NCI-H2081 treated with DMSO at 0.1 percent for 48 hours (cell line): ENCODE measurements at places on chromosomes 6 and 20.

DNA sequence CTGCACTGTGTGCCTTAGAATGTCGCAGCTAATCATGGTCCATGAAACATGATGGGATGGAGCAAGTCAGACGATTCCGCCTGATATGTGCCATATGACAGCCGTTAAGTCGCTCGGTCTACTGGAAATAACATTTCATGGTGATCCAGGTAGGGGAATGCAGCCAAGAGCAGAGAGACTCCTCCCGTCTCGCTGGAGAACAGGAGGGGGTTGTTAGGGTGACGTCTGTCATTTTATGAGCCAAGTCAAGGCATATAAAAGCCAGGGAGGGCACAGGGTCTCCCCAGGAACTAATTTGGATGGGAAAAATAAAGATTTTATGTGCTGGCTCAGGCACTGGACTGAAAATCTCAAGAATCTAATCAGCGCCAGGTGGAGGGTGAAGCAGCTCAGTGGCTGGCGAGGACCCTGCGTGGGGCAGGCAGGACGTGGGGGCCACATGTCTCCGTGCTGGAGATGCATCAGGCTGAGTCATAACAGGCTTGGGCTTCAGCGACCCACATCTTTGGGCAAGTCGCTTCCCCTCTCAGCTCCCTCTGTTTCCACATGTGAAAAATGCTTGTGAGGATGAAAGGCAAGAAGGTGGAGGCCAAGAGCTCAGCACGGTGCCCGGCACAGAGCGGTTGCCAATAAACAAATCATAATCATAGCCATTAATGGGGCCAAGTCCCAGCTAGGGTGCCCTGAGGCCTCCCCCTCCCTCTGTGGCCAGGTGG lies 234.6 kb downstream of the ANKRD60 start:
- no peak for DNase-seq

DNA sequence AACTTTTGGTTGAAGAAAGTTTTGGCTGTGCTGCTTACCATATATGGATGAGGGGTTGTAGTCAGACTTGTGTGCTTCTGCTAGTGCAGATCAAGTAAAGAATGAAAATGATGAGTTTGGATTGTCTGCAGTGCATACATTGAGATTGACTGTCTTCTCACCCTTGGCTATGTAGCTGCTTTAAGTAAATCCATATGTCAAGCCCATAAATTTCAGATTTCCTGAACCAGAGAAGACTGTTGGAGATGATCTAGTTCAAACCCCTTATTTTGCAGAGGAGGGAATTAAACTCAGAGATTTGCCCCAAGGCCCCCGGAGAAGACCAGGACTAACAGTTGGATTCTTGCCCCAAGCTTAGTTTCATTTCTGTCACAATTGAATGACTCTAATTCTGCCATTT lies 67.2 kb downstream of the PKIB start:
- no peak for DNase-seq

GRCh38 chr6:81708113-81708699 lies 44.3 kb downstream of the TENT5A start:
- no peak for DNase-seq

GRCh38 chr6:121951123-121951522 lies 448.3 kb upstream of the HSF2 start:
- no peak for DNase-seq

GRCh38 chr6:72580281-72580940 lies 41.5 kb upstream of the KCNQ5 start:
- DNase-seq: peak; percentile 2

GRCh38 chr6:7684843-7685242 lies 41.1 kb upstream of the BMP6 start:
- peak; percentile 1 for DNase-seq

- no peak for DNase-seq
These were observed 203.5 kb downstream of the KCNQ5 start for GRCh38 chr6:72825315-72825911.

- no peak for DNase-seq
These were observed 2.6 kb downstream of the TRAF3IP2 start for GRCh38 chr6:111603040-111603439.

DNA sequence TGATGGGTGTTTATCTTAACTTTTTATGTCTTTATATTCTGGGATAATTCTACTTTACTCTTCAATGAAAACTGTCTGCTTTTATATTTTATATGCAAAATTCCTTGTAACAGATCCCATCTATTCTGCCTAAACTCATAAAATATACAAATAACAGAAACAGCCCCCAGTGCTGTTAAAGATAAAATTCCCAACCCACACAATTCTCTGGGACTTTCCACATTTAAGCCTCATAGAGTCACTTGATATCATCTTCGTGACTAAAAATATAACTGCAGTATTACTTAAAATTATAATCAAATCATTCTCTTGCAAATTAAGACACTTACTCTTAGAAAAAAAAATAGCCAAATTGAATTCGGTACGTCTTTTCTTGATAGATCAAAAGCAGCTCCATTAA lies 60.2 kb downstream of the INSM1 start:
- no peak for DNase-seq

DNA sequence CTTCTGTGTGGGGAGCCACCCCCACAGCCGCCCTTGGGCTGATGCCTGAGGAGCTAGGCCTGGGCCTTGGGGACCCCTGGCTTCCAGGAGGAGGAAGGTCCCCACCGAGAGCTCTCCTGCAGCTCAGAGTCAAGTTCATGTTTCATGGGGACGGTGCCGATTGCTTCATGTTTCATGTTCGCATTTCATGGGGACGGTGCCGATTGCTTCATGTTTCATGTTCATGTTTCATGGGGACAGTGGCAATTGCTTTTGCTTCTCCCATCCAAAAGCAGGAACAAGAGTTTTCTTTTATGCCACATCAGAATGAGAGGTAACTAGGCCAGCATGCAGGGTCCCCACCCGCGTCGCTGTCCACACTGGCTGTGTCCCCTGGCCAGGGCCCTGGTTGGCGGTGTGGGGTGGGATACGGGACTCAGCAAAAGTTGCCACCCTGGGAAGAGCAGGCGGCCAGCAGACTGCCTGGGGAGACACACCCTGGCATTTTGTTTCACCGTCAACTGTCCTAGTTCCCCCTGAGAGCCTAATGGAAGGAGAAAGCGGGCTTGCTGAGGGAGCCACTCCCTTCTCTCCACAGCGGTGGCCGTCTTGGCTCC lies 46.0 kb downstream of the DACT2 start:
- DNase-seq: no peak

DNA sequence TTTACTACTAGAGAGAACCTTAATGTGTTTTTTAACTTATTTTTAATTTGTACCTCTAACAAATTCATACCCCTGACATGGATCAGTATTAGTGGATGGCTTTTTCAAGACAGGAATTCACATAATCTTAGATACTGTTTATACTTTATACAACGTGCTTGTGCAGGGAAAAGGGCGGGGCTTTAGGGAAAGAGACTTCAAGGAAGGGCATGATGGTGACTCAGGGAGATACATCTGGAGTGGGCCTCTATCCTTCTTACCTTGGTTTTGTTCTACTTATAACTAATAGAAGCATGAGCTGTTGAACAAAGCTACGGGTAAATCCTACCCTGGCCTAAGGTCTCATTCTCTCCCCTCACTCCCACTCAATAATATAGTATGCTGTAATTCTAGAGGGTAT lies 160.8 kb downstream of the C6orf58 start:
- DNase-seq: no peak

GRCh38 chr6:71107911-71108420 lies 151.1 kb upstream of the B3GAT2 start:
- no peak for DNase-seq

DNA sequence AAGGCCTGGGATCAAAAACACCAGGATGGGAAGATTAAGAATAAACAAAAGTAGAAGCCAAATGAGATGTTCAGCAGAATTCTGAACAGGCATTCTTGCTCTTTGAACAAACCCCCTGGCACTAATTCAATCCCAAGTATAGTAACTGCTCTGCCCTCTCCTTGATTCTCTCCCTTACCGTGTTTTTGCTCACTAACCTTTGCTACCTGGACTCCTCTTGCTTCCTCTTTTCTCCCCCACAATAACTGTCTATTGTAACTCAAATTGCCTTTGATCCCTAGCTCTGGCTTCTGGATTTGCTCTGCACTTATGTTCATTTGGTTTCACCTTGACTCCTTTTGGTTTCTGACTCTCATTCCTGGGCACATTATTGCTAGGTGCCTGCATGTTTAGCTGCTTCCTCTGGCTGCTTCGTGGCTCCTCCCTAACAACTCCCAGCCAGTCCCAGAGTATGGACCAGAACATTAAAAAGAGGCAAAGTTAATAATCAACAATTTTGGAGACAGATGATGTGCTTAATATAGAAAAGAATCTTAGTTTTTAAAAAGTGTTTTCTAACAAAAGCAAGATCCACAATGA lies 65.4 kb upstream of the PHIP start:
- DNase-seq: no peak

- no peak for DNase-seq
These were observed 1.1 kb downstream of the HACE1 start for GRCh38 chr6:104858642-104859041.

DNA sequence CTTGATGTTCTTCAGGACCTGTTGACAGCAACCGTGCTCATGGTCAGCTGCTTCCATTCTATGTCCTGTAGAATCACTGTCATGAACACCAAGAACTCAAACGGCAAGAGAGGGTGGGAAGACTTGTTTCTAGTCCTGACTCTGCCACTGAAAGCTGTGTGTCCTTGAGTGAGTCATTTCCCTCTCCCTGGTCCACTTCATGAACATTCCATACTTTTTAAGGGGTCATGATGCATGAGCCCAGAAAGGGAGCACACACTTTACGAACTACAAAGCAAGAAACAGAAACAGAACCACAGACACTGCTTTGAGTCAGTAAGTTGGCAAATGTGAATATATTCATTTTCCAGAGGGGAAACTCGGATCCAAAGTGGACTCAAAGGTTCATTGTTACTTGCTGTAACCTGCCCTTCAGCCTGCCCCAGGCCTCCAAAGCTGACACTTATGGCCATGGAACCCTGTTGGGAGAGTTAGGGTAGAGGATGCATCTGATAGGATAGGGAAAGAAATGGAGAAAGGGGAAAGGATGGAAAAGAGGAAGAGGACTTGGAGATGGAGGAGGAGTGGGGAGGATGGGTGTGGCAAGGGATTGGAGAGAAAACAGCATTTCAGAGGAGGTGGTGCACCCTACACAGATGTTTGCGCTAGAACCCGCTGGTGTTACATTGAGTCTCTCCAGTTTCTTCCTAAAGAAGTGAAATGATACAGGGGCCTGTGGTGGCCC lies 129.8 kb downstream of the FOXO3 start:
- DNase-seq: no peak

DNA sequence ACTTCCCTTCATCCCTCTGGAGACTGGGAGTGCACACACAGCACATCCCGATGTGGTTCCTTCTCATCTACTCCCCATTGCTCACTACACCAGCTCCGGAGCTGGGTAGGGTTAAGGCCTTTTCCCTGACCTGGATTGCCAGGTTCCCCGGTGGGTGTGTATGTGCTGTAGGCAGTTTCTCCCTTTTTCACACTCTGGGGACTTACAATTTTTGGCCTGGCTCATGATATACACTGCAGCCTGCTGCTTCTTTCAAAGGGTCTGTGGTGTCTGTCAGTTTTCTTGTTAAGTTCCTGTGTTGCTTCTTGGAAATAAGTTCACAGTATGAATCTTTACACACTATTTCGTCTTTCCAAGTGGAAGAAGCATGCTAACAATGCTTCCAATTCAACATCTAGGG lies 405.5 kb downstream of the UTRN start:
- DNase-seq: no peak

DNA sequence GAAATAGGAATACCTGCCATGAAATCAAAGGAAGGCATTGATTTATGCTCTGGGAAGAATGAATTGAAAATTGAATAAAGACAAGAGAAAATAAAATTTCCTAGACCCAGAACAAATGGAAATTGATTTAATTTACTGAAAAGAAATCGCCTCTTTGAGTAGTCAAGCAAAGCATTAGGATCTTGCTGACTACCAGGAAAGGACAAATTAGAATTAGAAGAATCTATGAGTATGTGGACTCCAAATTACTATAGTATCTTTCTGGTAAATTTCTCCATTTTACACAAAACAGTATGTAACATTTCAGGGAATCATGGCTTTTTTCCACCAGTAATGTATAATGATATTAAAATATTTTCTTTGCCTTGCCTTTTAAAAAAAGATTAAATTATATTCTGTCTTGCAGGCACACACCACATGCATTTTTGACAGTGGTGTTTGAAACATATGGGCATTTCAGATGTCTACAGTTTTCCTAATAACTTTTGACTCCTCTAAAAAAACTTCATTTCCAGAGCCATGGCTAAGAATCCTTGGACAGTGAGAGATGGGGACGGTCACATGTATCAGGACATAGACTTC lies 768.7 kb upstream of the NRSN1 start:
- no peak for DNase-seq

- no peak for DNase-seq
These were observed 43.9 kb upstream of the CLIC5 start for GRCh38 chr6:46059608-46060007.

- no peak for DNase-seq
These were observed 183.5 kb downstream of the CDKAL1 start for GRCh38 chr6:20717743-20718142.

DNA sequence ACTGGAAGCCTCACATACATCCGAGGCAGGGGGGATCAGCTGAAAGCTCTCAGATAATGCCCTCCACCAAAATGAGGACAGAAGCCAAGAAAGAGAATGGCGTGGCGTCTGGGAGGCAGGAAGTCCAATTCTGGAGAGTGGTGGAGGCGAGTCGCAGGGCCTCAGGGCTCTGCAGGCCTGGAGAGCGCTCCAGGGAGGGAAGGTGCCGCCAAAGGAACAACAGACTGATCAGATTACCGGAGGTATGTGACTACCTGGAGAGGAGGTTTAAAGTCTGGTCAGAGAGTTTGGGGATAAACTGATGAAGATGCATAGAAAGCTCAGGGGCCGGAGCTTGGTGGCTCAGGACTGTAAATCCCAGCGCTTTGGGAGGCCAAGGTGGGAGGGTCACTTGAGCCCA lies 11.2 kb upstream of the IP6K3 start:
- DNase-seq: no peak

- DNase-seq: no peak
These were observed 8.8 kb upstream of the PIM1 start for GRCh38 chr6:37160922-37161778.

DNA sequence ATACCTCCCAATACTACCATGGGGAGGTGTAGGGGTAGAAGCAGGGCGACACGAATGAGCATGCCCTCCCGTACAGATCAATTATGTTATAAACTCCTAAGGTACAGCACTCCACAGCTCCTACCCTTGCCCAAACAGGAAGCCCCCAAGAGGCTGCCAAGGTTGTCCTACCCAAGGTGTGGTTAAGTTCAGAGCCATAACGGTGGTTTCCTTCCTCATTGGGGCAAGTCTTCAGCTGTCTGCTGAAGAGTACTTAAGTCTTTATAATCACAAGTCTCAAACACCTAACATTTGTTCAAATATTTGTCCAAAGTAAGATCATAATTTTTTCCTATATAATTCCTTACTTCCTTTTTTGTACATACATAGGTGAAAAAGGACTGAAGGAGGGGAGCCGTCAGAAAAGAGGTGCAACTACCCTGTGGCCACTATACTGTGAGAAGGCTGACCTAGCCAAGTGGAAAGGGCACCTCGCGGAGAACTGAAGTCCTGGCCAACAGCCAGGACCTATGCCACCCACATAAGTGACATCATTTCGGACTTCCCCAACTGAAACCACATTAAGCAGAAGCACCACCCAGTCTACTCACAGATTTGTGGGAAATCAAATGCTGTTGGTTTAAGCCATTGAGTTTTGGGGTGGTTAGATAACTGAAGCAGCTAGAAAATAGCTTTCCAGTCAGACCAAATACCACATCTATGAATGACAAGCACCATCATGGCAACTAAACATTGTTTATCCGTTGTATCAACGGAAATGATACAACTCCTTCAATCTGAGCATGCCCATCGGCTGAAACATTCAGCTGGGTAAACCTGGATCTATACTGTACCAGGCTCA lies 2.9 kb upstream of the RAB22A start:
- DNase-seq: no peak

GRCh38 chr6:11685481-11686093 lies 93.0 kb downstream of the ADTRP start:
- DNase-seq: no peak
